ENCODE measurements at places on chromosomes 2 and 18.

DNA sequence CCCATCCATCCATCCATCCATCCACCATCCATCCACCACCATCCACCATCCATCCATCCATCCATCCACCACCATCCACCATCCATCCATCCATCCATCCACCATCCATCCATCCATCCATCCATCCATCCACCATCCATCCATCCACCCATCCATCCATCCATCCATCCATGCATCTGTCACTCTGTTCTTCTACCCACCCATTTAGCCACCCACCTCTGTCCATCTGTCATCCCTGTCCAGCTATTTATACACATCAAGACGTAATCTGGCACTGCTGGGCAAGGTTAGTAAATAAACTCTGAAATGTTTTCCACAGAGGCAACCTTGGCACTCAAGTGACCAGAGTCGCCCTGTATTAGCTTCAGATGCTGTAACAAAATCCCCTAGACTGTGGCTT, 120.9 kb downstream of the RTP5 start:
- DNase-seq, result no peak

- DNase-seq, result no peak
Observed at GRCh38 chr2:42223855-42224268, 54.7 kb downstream of the EML4 start.

GRCh38 chr2:50438259-50438658, 593.7 kb downstream of the NRXN1 start:
- DNase-seq, result no peak

- DNase-seq, result no peak
Observed at GRCh38 chr18:37509600-37509999, 56.0 kb downstream of the CELF4 start.

GRCh38 chr18:3655254-3656050, 205.5 kb downstream of the TGIF1 start:
- no peak for DNase-seq

DNA sequence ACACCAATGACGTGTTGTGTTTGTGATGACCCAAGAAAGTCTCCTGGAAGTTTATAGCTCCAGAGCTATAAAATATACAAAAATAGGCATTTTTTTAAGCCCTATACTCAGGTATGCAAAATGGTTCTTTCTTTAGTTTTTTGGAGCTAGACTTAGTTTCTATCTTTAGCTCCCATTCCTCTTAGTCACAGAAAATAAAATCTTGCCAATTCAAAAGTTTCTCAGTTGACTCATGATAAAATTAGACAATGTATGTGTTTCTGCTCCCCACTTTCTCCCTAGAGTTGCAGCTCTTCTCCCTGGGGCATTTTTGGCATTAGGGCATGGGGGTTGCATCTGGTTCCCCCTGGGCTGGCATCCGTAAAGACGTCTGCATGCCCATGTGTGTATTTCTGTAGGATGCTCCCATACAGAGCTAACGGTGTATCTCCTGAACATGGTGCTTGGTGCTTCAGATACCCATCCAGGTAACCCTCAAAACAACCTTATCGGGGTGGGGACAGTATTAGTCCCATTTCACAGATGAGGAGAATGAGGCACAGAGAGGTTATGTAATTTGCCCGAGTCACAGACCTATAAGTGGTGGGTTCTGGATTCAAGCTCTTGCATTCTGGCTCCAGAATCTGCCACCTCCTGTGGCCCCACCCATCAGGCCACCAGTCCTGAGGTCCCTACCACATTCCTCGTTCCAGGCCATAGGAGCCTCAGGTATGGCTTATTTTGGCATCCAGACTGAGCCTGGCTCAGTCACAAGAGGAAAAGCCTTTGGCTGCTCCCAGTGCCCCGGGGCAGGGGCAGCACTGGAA, 43.1 kb upstream of the ASAP2 start:
- DNase-seq, result no peak

DNA sequence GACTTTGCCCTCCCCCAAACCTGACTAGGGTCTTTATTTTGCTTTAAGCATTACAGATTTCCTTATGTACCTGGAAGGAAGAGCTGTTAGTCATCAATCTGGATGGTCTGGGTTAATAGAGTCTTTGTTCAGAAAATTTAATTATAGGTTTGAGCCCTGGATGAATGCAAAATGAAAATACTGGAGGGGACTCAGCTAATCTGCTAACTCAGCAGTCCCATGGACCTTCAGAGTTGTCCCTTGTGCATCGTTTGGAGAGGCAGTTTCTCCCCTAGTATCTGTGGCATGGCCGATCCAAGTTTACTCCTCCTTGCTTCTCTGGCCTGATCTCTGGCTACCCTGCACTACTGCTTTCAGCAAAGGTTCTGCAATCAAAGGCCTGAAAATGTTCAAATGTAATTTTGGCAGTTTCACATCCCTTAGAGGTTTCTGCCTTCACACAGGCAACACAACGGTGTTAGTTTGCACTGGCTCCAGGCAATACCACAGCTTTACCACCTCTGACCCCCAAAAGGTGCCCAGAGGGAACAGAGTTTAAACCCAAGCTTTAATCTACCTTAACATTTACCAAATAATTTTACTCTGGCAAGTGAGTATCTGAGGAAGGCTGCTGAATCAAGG, 134.3 kb downstream of the THADA start:
- DNase-seq, result peak; percentile 35

GRCh38 chr18:6174983-6175745, 239.5 kb downstream of the L3MBTL4 start:
- DNase-seq, result no peak

DNA sequence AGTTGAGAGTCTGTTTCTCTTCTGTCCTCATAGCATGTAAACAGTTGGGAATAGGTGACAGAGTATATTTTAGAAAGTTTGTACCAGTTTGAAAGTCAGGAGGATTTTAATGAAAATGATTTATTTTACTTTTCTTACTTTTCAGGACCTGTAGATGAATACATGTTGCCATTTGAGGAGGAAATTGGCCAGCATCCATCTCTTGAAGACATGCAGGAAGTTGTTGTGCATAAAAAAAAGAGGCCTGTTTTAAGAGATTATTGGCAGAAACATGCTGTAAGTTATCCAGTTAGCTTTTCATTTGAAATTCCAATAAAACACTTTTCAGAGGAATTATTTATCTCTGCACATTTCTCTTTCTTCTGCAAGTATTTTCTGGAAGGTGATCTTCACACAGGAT, 81.1 kb downstream of the ACVR2A start:
- DNase-seq, result no peak

DNA sequence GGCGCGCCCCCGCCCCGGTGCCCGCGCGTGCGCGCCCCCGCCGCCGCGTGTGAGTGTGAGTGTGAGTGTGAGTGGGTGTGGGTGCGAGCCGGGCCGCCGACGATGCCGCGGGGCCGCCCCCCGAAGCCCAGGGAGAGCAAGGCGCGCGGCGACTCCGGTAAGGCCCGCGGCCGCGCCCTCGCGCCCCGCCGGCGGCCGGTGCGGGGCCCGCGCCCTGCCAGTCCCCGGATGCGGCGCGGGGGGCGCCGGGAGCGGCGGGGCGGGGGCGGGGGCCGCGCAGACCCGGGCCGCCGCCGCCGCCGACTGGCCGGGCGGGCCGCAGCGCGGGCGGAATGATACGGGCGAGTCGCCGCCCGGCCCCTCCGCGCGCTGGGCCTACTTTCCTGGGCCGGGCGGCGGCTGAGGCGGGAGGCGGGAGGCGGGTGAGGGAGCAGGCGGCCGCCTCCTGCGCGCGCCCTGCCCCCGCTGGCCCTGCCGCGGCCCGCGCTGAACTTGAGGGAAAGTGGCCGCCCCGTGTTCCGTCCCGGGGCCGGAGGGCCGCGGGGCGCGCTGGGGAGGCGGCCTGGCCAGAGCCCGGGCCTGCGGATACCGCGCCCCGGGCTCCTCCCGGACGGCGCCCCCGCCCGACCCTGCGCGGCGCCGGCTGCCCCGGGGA, at the start of gene ZNF236:
Gene ZNF236, plus strand, starts transcription at position 52 of the 655 bp plus-strand sequence. Its CDS starts 51 bp downstream, at position 103.
- peak; percentile 71 for DNase-seq

GRCh38 chr18:61545281-61546245, 212.3 kb downstream of the CDH20 start:
- DNase-seq, result no peak

GRCh38 chr2:159912580-159912979, 114.6 kb upstream of the CD302 start:
- no peak for DNase-seq

DNA sequence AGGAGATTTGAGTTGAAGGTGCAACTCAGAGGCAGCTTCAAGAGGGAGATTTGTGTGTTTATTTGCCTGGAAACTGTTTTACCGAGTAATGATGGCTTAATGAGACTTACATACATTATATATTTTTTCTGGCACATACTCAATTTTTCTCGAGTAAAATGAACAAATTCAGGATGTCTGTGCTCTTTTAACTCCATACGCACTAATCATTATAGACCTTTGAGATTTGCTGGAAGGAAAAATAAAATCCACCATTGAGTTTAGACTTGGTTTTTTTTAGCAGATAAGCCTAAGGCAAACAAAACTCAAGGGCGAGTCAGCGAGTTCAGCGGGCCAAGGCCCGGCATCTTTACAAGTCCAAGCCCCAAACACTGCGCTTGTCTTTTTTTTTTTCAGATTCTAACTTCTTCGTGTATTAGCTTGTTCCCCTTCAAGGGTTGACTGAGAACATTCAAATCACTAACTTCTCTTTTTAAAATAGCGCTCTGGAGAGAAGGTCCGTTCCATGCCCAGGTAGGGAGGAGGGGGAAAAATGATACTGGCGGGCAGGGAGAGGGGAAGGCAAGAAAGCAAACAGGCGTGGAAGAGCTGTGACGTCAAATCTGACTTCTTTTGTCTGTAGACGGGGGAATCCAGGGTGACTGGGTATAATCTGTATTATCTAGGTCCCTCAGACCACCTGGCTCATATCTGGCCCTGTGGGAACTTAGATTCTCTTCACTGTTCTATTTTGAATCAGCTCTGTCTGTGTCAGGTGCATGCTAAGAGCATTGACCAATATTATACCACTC, 72.7 kb upstream of the MAP3K20 start:
- DNase-seq, result no peak

- no peak for DNase-seq
Observed at GRCh38 chr2:234579231-234579962, 82.5 kb upstream of the ARL4C start.

DNA sequence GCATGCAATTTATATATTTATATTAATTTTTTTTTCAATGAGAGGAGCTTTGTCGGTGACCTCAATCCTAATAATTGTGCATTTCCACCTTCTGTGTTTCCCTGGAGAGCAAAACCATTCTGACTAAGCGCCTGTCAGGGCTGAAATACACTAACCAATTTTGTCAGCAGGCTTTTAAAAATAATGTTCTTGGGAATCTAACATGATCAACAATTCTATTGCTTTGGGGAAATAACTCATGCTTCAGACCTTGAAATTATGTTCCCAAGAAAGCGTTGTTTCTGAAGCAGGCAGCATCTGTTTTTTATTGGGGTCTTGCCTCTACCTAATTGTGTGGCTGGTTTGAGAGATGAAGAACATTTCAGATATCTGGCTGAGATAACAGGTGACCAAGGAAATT, 129.1 kb upstream of the ALKAL2 start:
- no peak for DNase-seq

GRCh38 chr2:140234116-140234515, 1453.9 kb upstream of the NXPH2 start:
- DNase-seq, result no peak

GRCh38 chr2:239394978-239395377, 5.8 kb downstream of the HDAC4 start:
- DNase-seq, result no peak

DNA sequence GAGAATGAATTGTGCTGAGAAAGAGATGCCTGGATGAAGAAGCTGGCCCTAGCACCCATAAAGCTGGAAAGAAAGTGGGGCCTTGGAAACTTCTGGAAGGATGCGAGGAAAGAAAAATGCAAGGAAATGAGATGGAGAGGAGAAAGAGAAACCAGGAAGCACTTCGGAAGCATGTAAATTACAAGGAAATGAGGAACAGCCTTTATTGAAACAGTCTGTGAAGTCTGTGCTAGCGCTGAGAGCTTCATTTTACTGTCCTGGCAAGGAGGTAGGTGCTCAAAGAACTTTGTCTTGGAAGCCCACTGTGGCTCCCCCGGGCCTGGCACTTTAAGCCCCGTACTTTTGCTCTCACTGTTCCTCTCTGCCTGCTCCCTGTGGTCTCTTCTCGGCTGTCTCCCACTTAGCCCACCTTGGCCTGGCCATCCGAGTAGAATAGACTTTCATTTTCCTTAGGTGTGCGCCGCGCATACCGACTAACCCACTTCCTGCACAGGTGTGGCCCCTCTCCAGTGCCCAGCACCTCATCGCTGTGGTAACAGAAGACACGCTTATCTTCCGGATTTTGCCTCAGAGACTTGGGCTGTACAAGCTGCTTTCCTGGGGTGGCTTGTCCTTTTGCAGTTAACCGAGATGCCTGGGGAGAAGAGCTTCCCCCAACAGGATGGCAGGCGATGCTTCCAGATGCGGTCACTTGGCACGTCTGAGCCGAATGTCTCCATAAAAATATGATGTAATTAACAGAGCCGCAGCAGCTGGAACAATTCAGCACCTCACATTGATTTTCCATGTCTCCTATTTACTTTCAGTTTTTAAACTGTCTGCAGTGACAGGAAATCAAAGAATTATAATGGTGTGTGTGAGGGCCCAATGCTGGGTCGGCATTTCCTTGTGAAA, 199.6 kb downstream of the HRH4 start:
- no peak for DNase-seq

GRCh38 chr18:58618822-58619595, 9.9 kb downstream of the ALPK2 start:
- DNase-seq, result no peak

DNA sequence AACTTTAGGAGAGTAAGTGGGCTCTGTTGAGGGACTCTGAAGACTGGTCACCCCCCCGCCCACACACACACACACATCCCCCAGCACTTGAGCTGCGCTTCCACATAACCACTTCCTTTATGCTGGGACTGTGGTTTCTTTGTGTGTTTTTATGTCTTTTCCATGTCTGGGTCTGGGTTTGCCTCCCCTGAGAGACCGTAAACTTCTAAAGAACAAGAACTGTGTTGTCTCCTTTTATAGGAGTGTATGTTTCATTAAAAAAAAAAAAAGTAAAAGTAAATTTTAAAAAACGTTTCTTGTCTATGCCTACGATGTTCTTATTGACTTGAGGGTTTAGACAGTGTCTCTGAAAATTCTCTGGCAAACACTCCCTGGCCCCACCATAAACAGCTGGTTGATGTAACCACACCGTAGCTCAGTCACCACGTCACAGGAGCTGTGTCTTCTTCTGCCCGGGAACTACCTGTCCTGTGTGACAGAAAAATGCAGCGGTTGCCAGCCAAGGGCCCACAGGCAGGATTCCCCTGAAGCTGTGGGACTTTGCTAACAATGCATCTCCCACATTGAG, 68.0 kb downstream of the KLHL29 start:
- no peak for DNase-seq

DNA sequence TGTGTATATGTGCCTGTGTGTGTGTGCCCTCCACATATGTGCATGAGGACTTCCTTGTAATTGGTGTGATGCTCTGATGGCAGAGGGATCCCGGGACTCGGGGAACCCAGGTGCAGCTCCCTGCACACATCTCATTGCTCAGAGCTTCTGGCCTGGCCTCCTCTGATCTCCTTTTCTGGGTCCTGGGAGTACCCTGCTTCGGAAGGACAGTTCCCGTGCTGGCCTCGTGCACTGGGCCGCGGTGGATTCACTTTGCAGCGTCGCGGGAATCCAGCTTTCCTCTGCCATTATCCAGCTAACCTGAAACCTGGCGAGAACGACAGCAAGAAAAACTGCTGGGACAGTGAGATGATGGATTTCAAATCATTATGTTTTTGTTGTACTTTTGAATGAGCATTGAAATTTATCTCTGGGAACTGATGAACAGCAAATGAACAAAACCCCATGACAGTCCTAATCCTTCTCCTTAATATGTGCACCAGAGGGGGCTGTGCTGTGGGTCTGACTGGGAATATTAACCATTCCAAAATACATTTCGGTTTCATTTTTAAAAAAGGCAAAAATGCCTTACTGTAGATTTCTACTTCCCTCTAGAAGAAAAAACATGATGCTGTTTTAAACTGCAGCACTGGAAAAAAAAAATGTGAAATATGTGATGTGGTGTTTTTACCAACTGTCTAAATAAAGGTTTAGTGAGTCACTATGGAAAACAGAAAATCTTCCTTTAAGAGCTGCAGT, 78.2 kb downstream of the PTGR3 start:
- no peak for DNase-seq

All from globus pallidus (tissue), 1 donor.